Hematopoietic multipotent progenitor cell treated with erythropoietin and hydrocortisone succinate and interleukin-3 and kit ligand, for 8 days (in vitro differentiated cells): ENCODE measurements at places on chromosomes 2 and 18.

DNA sequence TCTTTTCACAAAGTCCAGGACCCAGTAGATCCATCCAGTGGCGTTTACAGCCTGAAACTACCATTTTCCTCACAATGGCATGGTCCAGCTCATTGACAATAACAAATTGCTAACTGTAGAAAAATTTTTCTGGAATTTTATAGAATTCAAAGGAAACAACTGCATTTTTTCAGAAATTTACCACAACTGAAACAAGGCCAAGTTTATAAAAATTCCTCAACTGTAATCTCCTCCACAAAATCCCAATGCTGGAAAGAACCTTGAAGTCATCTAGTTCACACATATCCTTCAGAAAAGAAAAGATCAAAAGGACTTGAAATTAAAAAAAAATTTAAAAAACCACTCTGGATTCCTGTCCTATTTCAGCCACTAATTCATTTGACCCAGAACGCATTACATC, 226.0 kb upstream of the CTAGE1 start:
- no peak for DNase-seq

- no peak for DNase-seq
Measured at GRCh38 chr2:7736646-7737305, 819.6 kb downstream of the RNF144A start.

DNA sequence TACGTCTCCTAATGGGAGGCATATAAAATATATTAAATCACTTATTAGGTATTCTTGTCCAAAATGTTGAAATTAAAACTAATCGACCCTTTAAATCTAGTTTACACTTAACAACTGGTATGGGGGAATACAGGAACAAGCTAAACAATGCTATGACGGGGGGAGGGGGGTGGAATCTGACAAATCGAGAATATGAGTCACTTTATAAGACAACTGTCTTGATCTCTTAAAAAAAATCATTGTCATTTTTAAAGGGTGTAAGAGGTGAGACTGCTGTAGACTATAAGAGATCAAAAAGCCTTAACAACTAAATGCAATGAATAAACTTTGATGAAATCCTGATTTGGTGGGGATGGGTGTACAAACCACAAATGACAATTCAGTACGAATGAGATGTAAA, 6.0 kb downstream of the MAP3K2 start:
- no peak for DNase-seq

DNA sequence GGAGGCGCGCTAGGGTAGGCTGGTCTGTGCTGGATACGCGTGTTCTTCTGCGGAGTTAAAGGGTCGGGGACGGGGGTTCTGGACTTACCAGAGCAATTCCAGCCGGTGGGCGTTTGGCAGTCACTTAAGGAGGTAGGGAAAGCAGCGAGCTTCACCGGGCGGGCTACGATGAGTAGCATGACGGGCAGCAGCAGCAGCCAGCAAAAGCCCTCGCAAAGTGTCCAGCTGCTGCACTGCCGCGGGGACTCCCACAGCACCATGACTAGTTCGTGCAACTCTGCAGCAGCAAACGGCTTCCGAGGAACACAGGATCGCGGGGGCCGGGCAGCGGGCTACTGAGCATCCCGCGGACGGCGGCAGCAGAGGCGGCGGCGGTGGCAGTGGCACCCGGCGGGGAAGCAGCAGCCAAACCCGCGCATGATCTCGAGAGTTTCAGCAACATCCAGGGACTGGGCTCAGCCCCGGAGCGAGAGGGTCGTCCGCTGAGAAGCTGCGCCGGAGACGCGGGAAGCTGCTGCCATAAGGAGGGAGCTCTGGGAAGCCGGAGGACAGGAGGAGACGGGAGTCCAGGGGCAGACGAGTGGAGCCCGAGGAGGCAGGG, 368 bp downstream of the TMEFF2 start:
- no peak for DNase-seq

GRCh38 chr2:174594456-174594855, 3.1 kb downstream of the WIPF1 start:
- no peak for DNase-seq

DNA sequence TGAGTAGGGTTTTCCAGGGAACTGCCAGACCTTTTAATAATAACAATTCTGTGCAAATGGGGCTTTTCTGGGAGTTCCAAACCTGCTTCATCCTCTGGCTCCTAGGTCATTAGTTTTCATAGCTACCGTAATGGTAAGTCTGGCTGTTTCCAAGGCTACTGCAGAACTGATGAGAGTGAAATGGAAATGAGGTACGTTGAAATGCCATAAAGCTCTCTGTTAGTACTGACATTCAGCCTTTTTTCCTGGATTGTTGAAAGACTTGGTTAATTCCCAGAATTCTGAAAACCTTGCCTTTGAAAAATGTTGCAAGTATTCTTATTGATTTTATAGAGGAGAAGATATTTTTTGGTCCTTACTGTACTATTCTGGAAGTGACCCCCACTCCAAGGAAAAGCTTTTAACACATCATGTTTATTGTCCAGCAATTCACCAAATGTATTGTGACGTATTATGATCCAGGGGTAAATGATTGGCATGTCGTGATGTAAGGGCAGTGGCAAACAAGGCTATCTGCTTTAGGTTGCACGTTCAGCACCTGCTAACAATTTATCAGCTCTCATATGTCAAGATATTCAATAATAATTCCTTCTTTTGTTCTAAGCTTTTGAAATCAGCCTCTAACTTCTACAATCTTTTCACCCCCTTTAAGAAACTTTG, 767.0 kb upstream of the RAB6C start:
- no peak for DNase-seq

DNA sequence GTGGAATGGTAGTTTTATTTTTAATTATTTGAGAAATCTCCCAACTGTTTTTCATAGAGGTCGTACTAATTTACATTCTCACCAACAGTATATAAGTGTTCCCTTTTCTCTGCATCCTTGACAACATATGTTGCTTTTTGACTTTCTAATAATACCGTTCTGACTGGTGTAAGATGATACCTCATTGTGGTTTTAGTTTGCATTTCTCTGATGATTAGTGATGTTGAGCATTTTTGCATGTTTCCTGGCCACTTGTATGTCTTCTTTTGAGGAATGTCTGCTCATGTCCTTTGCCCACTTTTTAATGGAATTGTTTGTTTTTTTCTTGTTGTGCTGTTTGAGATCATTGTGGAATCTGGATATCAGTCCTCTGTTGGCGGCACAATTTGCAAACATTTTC, 242.5 kb downstream of the ZNF521 start:
- DNase-seq = no peak

DNA sequence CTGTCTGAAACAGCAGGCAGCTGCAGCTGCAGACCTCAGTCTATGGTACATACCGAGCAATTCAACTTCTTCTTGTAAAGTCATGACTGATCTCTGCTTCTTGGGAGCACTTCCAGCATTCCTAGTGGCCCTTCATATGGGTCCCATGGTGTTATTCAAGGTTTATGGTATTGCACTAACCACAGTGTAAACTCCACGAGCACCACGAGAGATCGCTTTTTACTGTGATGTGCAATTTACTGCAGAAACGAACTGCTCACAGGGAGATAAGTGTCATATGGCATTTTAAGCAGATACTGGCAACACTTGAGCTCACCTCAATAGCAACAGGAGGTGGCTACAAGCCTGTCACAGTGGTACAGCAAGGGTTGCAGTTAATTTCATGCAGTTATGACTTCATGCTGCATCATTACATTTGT, 38.6 kb upstream of the SH3BP4 start:
- no peak for DNase-seq

DNA sequence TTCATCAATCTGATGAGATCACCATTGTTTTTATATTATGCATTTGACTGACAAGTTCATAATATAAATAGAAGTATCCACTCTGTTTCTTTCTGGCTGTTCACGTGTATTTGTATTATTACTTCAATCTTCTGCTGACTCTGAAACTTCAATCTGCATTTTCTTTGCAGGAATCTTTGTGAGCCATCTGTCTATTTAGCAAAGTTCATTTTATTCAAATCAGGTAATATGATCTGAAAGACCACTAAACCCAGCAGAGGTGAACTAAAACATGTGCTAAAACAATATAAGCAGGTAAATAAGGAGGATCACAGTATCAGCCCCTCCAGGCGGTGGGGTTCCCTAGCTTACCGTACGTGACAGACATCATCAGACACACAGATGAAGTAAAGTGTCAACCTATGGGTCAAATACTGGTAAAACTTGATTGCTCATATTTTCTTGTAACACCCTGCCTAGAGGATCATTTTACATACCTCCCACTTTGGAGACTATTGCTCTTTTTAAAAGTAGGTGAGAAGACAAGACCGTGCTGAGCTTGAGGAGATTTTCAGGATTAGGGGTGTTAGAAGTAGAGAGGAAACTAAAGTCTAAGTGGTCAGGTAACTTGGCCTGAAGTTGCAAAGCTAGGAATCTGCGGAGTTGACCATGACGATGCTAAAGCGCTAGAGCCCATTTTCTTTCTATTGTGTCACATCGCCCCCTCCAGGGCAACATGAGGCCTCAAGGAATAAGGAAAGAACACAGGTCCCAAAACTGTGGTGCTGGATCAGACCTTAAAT, 9.0 kb downstream of the DTNB start:
- DNase-seq = peak; percentile 74

GRCh38 chr2:223226264-223226663, 174.3 kb downstream of the KCNE4 start:
- DNase-seq = no peak

DNA sequence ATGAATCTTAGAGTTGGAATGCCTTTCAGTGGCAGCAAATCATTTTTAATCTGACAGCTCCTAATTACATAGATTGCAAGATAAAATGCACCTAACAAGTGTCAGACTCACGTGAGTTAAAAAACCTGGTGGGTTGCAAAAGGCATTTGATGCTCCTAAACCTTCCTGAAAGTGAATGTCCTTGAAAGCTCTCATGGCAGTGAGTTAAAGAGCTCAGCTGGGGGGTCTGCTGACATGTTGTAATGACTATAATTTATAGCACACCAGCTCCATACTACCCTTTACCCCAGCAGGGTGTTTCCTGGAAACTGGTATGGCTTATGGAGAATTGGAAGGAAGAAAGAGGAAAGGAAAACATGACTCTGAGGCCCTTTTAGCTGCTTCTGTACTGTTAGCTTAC, 91.9 kb upstream of the CAVIN2 start:
- no peak for DNase-seq

- no peak for DNase-seq
Measured at GRCh38 chr18:45957100-45957499, 10.0 kb downstream of the EPG5 start.

GRCh38 chr18:62258616-62259015, 66.5 kb upstream of the TNFRSF11A start:
- peak; percentile 4 for DNase-seq

GRCh38 chr2:111037128-111037527, 83.6 kb upstream of the BCL2L11 start:
- DNase-seq = no peak

GRCh38 chr2:152219077-152219828, 43.7 kb upstream of the STAM2 start:
- DNase-seq = no peak

- no peak for DNase-seq
Measured at GRCh38 chr2:20934236-20934635, 109.6 kb downstream of the APOB start.

DNA sequence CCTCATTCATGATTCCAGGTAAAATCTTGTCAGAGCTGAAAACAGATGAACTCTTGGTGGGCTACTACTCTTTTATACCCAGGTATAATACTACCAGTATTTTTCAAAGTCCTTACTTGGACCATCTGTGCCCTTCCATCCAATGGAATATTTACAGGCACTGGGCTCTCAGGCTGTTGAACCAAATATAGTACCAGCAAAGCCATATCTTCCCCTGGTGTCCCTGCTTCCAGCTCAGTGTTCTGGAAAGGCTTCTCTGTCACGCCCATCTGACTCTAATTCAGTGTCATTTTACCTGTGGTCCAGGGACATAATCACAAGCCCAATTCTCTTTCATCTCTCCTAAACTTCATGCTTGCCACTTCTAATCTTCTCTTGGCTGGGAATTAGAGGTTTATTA, 119.2 kb upstream of the STK17B start:
- no peak for DNase-seq

GRCh38 chr2:230922951-230923717, 1.9 kb downstream of the GPR55 start:
- DNase-seq = no peak

GRCh38 chr2:11156396-11157075, 1.3 kb downstream of the SLC66A3 start:
- DNase-seq = no peak

DNA sequence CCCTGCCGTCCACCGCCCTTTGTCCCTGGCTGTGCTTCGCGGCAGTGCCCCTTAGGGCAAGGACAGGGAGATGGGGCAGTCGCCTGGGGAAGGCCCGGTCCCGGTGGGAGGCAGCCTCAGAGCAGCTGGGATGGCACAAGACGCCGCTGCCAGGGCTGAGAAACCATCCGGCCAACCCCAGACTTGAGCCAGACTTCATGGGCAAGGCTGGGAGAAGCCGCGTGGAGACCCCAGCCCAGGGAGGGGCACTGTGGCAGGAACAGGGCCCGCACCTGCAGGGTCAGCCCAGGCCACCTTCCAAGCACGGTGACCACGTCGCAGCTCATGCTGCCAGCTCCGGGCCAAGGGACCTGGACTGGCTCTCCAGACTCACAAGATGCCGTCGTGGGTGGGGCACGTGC, 84.0 kb downstream of the NFATC1 start:
- DNase-seq = no peak

GRCh38 chr2:144605231-144605840, 85.4 kb upstream of the ZEB2 start:
- no peak for DNase-seq

DNA sequence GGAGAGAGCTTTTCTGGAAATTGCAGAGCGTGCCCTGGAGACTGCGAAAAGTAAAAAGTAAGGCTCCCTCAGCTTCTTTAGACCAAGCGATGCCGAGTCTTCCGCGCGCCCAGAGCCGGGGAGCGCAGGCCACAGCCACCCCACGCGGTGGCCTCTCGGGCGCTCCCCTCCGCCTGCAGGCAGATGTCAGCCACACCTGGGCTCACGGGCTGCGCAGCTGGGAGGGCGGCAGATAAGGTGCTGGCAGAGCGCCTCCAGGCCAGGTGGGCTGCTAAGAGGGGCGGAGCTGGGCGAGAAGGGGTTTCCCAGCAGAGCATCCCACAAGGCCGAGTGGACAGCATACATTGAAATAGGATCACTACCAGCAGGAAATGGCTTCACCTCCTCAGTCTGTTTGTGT, 81.7 kb downstream of the ARHGEF4 start:
- DNase-seq = no peak

GRCh38 chr2:240430595-240430994, 4.9 kb upstream of the GPC1 start:
- no peak for DNase-seq

DNA sequence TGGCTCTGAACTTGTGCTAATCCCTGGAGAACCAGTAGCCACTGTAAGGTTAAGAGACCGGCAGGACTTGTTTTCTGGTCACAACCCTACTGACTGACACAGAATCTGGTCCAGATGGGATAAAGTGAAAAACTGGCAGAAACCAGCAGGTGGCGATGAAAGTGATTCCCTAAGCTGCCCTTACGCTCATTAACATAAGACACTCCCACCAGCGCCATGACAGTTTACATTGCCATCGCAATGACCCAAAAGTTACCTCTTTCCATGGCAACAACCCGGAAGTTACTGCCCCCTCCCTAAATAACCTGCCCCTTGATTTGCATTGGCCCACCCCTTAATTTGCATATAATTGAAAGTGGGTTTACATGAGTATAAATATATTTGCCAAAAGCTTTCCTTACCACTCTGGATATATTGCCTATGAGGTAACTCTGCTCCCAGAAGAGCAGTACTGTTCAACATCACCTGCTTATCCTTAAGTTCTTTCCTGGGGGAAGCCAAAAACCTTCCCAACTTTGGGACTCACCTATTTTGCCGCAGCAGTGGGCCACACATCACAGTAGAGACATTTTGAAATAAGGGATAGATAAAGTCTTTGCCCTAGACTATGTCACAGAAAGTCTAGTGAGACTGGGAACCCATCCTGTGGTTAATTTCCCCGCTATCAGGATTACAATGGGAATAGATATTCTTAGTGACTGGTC, 35.8 kb upstream of the AFF3 start:
- peak; percentile 79 for DNase-seq
